ENCODE measurements at places on chromosomes 7 and 10. TPM values are rescaled to one million over a fixed set of nuclear protein-coding genes. Genes with fewer than 3 reads are reported as not detected.

The ABCB4 gene
- total RNA-seq, result 2.6 TPM

The DDC gene
- 1.2 TPM for total RNA-seq

The SERPINE1 gene
- 5.8 TPM for total RNA-seq

The TMEM176B gene
- total RNA-seq, result 3.9 TPM

The CPA1 gene
- total RNA-seq, result 3.9 TPM

The CAV1 gene
- total RNA-seq, result 33.1 TPM

The CCZ1 gene
- total RNA-seq, result 47.4 TPM

The SLC39A12 gene
- 0.47 TPM for total RNA-seq

The EPHB4 gene
- 49.6 TPM for total RNA-seq

The GRM3 gene
- 0.47 TPM for total RNA-seq

The SPDYE1 gene
- 2.7 TPM for total RNA-seq

The SPDYE5 gene
- total RNA-seq, result 1.4 TPM

The CPA2 gene
- total RNA-seq, result 1.4 TPM

The KCND2 gene
- 6.1 TPM for total RNA-seq

The HSPA12A gene
- total RNA-seq, result 34.6 TPM

The LRRD1 gene
- total RNA-seq, result 14.8 TPM

The DNA2 gene
- 5.9 TPM for total RNA-seq

The POLD2 gene
- 59.4 TPM for total RNA-seq

The KMT2E gene
- total RNA-seq, result 133 TPM

The CDNF gene
- total RNA-seq, result 10.0 TPM

Measured in testis (tissue), 5 donors.